Mesenchymal stem cell (in vitro differentiated cells and primary cell): ENCODE measurements at places on chromosomes 6 and 20.

DNA sequence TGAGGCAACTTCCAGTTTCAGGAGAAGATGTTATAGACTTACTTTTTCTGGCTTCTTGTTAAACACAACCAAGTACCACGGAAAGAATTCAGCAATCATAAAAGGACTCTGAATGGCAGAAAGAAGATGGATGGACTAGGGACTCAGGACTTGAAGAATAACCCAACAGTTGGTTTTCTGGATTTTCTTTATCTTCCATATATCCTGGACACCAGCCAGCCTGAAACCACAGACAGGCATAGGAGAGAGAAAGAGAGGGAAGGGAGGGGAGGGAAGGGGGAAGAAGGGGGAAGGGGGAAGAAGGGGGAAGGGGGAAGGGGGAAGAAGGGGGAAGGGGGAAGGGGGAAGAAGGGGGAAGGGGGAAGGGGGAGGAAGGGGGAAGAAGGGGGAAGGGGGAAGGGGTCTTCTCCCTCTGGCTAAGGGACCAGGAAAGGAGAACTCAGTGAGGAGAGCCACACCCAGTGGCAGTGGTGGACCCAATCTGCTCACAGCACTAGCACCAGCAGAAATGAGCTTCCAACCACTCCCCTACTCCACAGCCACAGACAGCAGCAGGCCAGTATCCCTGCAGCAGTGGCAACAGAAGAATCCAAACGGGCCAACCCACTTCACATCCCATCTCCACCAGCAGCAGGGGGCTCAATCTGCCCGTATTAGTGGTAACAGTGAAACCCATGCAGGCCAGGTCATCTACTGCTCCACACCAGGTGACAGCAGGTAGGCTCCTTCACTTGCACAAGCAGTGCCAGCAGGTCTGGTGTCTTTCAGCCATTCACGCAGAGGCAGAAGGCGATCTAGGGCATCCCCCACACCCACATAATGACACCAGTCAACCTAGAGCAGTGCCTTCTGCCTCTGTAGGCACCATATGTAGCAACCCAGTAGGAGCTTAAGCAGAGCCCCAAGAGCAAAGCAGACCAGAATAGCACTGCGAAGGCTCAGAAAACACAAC lies 78.6 kb downstream of the TRMT6 start:
- no peak for DNase-seq

DNA sequence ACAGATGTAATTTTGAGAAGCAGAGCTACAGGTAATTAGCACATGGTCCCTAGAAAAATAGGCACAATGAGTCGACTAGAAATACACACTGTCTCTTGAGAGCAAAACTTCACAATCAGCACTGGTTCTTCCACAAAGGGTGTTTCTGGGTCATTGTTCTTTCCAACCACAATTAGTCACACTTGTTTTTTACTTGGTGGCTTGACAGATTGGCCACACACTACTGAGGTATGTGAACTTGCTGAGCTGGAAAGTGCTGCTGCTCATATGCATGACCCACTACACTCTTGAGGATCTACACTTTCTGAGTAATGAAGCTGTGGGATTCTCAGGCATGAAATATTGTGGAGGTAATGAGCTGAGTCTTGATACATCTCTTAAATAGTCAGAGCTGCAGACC lies 347.7 kb downstream of the BCKDHB start:
- peak; percentile 87 for DNase-seq

DNA sequence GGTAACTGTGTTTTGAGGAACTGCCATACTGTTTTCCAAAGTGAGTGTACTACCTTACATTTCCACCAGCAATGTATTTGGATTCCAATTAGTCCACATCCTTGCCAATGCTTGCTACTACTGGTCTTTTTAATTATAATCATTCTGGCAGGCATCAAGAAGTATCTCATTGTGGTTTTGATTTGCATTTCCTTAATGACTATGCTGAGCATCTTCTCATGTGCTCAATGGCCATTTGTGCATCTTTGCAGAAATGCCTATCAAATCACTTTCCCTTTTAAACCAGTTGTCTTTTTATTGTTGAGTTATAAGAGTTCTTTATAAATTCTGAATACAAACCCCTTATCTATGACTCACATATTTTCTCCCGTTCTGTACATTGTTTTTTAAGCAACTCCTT lies 75.9 kb downstream of the ATG5 start:
- no peak for DNase-seq

GRCh38 chr6:55320696-55321086 lies 6.6 kb upstream of the GFRAL start:
- peak; percentile 3 for DNase-seq

DNA sequence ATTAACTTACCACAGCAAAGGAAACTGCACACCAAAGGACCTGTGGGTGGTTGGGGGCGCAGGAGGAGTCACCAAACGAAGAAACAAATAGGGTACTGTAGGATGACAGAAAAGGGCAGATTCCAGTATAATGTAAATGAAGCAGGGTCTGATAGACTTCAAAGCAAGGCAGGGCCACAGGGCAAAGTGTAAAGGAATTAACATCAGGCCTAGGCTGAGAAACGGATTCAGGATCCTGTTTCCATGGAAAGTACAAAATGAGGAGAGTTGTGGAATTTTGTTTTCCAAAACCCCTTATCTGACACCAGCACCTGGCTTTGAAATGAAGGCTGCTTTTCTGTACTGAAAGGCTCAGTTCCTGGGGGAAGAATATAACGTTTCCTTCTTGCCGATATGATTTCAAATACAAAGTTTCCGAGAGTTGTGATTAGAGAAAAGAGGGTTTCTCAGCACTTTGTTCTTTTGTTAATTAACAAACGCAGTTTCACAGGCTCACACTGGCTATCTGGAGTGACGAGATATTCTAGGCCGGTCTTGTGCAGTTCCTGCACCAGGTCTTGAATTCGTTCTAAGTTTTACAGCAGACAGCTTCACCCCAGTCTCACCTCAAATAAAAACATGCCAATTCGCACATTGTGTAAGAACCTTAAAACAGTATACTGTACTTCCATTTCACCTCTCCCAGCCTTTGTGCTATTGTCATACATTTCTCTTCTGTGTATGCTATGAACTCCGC lies 5.8 kb downstream of the DEFB123 start:
- DNase-seq = no peak

GRCh38 chr6:154112181-154112809 lies 73.3 kb downstream of the OPRM1 start:
- peak; percentile 33 for DNase-seq

DNA sequence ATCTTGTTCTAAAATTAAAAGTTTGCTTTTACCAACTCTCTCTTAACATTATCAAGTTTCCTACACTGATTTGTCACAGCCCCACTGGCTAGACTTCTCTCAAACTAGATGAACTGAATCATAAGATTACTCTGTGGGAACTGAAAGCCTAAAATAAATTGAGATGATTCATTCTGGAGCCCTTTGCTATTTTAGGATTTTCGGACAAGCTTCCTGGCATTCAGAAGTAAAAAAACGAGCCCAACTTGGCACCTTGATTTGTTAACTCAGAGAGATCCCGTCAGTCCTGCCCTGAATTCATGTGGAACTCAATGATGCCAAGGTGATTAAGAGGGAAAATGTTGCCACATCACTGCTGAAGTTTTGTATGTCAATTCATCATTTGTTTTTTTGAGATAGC lies 122.0 kb upstream of the NRSN1 start:
- DNase-seq = peak; percentile 8

- DNase-seq = no peak
These were observed 123.0 kb downstream of the UTRN start for GRCh38 chr6:144408161-144408560.

- no peak for DNase-seq
These were observed 26.1 kb downstream of the SCP2D1 start for GRCh38 chr20:18839507-18840247.

DNA sequence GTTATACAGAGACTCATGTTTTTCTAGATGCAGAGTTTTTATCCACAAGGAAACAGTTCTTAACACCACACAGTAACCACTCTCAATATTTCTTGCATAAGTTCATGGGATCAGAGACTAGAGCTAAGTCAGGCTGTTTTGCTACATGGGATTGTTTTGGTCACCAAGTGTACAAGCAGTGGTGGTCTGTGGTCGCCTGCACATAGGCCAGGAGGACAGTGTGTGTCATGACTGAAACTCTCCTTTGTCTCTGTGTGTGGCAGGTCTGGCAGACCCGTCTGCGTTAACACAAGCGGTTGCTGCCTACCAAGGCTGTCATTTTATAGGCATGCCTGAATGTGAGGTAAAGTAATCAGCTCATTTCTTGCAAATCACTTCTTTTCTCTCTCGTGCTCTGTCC lies 18.9 kb downstream of the WRNIP1 start:
- peak; percentile 14 for DNase-seq

DNA sequence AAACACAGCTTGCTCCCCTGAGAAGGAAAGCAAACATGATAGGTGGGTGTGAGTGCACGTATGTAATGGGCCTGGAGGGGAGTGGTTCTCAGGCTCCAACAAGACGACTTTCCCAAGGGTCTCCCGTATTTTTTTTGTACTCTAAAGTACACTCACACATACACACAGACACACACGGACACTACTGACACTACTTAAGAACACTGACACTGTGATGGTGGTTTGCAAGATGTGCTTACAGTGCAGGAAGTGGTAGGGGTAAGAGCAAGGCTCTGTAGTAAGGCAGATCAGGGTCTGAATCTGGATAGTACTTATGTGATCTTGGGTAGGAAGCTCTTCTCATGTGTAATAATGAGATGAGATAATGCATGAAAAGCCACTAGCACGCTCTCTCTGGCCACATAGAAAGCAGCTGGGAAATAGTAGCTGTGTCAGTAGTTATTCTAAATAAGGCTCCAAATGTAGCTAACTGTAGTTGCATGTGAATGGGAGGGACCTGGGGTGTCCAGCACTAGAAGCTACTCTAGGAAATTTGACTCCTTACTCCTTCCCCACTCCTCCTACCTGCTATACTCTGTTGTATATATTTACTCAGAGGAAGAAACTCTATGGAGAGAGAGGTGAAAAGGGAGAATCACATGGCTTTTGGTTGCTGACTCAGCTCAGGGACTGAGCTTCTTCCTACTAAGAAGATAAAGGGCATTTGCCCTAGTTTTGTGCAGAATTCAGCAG lies 8.4 kb upstream of the ZBTB24 start:
- peak; percentile 46 for DNase-seq

DNA sequence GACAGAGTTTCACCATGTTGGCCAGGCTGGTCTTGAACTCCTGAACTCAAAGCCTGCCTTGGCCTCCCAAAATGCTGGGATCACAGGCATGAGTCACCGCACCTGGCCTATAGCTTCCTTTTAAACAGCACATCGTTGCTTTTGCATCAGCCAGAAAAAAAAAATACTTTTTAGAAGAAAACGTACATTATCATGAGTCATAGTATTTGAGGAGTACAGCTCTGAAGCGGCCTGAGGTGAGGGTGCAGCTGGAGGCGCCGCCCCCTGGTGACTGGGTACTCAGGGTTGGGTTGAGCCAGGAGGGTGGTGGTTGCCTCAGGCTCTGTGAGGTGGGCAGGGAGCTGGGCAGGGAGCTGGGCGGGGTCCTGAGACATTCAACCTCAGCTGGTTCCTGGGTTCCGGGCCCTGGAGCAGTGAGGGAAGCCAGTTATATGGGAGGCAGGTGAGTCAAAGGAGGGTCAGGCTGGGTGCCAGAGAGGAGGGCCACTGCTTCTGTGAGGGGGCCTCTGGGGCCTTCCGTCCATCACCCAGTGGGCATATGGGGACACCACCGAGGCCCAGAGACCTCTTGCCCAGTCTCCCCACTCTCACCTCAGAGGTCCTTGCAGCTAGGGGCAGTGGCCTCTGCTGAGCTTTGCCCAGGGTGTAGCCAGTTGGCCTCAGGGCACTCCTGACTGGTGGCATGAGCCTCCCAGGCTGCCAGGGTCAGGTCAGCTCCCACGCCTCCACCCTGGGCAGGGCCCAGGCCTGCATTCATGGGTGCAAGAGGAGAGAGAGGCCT lies 11.7 kb upstream of the ID1 start:
- DNase-seq = peak; percentile 79

- DNase-seq = peak; percentile 92
These were observed 159.3 kb upstream of the MARCKS start for GRCh38 chr6:113697632-113698410.

GRCh38 chr6:101399616-101400162 lies 6.2 kb downstream of the GRIK2 start:
- no peak for DNase-seq

DNA sequence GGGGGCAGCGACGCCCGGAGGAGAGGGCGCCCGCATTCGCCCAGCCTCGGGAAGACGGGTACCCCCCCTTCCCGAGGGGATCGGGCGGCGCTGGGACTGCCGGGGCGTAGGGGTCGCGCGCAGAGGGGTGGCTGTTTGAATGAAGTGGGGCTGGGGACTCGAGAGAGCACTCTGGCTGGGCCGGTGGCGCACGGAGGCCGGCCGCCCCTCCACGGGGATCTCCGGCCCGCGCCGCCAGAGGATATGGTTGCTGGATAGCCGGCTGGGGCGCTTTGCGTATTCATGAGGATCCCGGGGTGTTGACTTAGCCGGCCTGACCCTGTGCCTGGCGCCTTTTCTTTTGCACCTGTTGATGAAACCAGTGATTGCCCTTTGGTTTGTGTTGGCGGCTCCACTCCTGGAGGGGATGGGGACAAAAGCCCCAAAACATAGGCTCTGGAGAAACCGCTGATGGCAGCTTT lies 469 bp downstream of the SYNJ2 start:
- DNase-seq = peak; percentile 70

DNA sequence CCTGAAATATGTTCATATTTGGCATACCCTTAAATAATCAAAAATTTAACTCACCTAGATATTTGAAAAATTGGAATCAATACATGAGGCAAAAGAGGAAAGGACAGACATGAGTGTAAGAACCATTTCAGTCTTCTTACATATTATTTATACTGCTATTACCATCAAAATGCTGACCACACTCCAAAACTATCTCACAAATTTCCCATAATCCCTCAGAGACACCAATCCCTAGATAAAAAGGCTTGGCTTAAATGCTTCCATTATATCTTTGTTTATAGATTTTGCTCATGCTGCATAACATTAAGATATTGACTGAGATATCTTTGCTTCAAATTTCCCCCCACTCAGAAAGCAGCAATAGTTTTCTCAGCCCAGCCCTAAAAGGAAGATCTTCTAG lies 11.7 kb upstream of the NT5DC1 start:
- DNase-seq = no peak

GRCh38 chr6:20791944-20792343 lies 257.7 kb downstream of the CDKAL1 start:
- no peak for DNase-seq

GRCh38 chr6:1577896-1578745 lies 31.6 kb upstream of the FOXC1 start:
- no peak for DNase-seq

DNA sequence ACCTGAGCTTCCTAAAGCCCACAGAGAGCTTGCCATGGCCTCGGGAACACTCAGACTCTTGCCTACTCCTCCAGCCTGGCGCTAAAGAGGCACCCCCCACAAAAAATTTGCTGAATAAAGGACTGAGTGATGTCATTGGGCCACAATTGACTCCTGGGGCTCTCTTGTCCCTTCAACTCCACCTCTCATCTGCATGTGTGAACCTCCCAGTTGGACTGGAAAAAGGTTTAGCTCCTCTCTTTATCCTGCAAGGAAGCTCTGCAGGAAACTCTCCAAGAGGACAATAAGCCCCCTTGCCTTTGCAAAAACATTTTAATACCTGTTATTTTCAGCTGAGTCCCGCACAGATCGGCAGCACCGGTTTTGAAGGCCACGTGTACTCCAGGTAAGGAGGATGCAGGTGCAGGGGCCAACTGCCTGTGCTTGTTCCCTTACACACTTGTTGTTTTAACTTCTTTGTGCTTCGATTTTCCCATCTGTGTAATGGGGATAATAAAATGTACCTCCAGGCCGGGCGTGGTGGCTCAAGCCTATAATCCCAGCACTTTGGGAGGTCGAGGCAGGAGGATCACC lies 107.3 kb downstream of the TFAP2C start:
- DNase-seq = no peak
